ENCODE measurements at places on chromosomes 16 and 17.

DNA sequence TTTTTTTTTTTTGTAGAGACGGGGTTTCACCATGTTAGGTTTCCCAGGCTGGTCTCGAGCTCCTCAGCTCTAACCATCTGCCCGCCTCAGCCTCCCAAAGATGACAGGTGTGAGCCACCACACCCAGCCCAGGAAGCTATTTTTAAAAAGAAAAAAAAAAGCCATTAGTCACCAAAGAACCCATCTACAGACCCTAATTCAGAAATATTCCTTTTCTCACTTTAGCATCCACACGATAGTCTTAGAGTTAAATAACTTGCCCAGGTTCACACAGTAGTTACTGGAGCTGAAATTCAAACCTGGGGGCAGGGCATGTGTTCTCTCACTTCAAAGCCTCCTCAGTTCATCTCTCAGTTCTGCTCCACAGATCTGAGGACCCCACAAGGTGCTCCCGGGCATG lies 70.3 kb upstream of the NOL11 start:
- DNase-seq = no peak

GRCh38 chr17:53093391-53093790 lies 729.3 kb upstream of the KIF2B start:
- DNase-seq = no peak

DNA sequence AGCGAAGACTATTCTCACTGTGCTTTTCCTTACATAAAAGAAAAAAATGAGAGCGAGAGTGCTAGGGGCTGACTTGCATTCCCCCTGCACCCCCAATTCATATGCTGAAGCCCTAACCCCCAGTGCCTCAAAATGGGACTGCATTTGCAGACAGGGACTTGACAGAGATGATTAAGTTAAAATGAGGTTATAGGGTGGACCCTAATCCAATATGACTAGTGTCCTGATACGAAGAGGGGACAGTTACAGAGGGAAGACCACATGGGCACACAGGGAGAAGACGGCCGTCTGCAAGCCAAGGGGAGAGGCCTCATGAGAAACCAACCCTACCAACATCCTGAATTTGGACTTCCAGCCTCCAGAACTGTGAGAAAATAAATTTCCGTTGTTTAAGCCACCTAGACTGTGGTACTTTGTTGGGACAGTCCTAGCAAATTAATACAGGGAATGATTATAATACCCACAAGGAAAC lies 1.6 kb upstream of the TMEM220 start:
- DNase-seq = no peak

- DNase-seq = no peak
These were observed 13.4 kb upstream of the MEIOC start for GRCh38 chr17:44642834-44643233.

GRCh38 chr17:83084621-83085056 lies 5.2 kb downstream of the METRNL start:
- no peak for DNase-seq

DNA sequence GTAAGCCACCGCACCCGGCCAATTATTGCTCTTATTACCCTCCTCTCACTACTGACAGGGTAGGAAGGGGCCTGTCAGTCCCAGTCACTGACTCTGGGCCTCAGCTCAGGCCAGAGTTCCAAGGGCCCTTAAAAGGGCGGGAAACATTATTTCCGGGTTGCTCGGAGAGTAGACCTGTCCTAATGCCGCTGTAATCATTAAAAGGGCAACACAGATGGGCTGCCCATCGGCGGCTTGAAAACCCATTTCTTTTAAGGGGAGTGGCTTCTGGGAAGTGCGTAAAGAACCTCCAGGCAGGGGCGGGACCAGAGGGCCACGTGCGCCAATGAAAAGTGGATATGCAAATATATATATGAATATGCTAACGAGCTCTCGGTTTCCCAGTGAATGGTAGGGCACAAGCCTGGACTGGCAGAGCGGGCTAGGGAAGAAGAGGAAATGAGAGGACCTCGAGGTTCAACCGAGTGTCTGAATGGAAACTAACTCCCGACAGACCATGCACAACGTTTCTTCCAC lies 26.6 kb downstream of the PIPOX start:
- DNase-seq = no peak

DNA sequence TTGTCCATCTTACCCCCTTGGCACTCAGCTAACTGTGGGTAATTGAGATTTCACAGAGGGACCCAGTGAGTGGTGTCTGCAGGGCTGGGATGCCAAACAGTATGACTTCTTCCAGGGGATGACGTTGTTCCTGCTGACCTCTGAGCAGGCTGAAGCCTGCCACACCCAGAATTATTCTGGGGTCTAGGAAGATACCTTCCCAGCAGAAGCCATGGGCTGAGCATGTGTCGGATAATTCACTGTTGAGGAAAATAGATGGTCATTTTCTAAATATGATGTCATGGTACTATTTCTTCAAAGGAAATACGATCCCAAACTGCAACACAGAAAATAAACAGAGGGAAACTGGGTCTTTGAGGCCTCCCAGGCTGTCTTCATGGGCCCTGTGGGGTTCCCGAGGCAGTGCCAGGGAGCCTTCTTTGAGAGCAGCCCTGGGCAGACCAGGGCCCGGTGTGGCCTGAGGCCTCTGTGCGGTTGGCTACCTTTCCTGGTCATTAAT lies 17.4 kb downstream of the WNT9B start:
- DNase-seq = no peak

All from left renal pelvis (tissue), 4 donors.